Activated CD8-positive, alpha-beta memory T cell treated with anti-CD3 and anti-CD28 coated beads for 1 hour (primary cell): ENCODE measurements at places on chromosomes 2 and 18.

- DNase-seq: no peak
Observed at GRCh38 chr2:216904554-216904953, 44.7 kb upstream of the TNP1 start.

- DNase-seq: no peak
Observed at GRCh38 chr2:219278655-219279150, 463 bp upstream of the DNAJB2 start.

- DNase-seq: no peak
Observed at GRCh38 chr2:207996848-207997247, 28.5 kb downstream of the PLEKHM3 start.

GRCh38 chr2:175461839-175462238, 280.3 kb upstream of the ATP5MC3 start:
- DNase-seq: no peak

GRCh38 chr2:18077231-18077630, 198.8 kb downstream of the KCNS3 start:
- no peak for DNase-seq

DNA sequence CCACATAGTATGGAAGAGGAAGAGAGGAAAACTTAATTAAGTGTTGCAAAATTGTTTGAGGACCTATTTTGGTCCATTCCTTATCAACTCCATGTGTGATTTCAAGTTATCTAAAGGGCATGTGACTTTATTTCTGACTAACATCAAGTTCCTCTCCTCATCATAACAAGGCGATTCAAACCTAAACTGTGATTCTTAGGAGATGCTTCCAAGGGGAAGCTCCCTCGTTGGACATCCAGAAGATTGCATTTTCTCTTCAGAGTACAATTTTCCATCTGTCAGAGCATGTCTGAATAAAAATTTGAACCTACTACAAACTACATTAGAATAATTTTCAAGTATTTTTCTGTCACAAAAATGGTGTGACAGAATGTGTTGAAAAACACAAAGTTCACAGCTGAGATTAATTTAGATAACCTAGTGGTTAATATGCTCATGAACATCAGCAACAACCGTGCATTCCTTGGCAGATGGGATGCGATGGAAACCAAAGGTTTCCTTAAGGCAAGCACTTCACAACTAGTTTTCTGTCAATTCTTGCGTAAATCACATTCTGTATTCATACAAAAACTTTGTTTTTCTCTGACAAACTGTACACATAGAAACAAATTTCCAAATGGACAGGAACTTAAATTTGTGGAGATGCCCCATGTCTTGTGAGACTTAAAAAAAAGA, 4.2 kb downstream of the SFT2D3 start:
- no peak for DNase-seq
